ENCODE measurements at places on chromosomes 1 and 21. TPM values are rescaled to one million over a fixed set of nuclear protein-coding genes. Genes with fewer than 3 reads are reported as not detected.

DNA sequence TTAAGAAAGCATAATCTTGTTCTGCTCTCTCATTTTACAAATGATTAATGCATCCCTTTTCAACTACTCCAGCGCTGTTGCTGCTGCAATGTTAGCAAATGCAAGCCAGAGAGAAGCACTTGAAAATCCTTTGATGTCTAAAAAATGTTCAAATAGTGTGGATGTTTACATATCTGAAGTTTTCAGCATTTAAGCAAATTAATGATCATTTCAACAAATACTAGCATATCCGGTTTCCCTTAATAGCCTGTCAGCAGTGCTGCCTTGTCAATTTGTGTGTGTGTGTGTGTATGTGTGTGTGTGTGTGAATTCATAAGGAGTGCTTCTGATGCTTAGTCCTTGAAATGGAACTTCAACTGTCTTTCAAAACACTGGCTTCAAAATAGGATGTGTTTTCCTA is 48.1 kb upstream of the WNT2B start:
- H3K36me3 ChIP-seq = no peaks in the 10 kb centered on the region
- peaks cover 7% of the 10 kb centered on the region for H3K27me3 ChIP-seq
- DNase-seq = no peak

DNA sequence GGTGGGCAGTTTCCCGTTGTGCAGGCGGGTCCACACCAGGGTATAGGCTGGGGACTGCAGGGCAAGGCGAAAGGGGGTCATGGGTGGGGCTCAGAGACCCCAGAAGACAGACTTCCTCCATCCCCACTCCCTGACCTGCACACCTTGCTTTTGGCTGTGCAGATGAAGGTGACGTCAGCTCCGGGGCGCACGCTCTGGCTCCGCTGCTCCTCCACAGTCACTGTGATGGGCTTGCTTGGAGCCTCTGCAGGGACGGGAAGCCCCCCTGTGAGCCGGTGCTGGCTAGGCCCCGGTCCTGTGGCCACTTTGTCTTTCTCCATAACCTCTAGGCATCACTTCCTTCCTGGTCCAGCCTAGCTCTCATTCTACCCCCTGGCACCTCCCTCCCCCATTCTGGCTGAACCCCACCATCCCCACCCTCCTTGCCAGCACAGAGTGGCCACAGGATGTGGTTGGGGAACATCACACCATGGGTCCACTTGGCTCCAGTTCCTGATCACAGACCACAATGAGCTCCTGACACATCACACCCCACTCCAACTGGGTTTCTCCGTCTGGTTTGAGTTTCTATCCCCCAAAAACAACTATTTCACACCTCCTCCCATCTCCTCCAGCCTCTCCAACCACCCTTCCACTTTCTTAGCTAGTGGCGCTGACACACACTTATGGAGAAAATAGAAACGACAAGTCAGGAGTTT is 45.2 kb downstream of the LDLRAD2 start:
- peaks cover 12% of the 10 kb centered on the region for H3K4me1 ChIP-seq
- no peaks in the 10 kb centered on the region for H3K27me3 ChIP-seq
- peak overlapping the region; percentile 27 for H3K27ac ChIP-seq
- no peak for DNase-seq
- peaks cover 2% of the 10 kb centered on the region for H3K36me3 ChIP-seq

DNA sequence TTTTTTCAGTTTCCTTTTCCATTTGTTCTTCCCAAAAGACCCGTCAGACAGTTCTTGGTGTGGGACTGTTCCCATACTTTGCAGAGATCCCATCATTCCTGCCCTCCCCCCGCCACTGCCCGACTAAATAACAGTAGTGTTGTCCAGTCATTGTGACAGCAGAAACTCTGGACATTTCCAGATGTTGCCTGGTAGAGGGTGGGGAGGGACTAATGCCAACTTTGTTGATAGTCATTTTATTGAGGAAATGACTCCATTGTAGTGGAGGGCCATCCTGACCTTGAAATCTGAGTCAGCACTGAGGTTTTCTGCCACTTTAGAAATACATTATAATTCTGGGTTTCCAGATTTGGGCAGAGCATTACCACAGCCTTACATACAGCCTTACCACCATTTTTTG is 85.4 kb downstream of the CEP350 start:
- H3K4me3 ChIP-seq = no peak overlapping the region
- H3K27me3 ChIP-seq = no peaks in the 10 kb centered on the region
- peaks cover 4% of the 10 kb centered on the region for H3K4me1 ChIP-seq
- DNase-seq = no peak
- H3K27ac ChIP-seq = no peak overlapping the region

GRCh38 chr1:154845174-154845573 is 24.9 kb downstream of the KCNN3 start:
- no peak overlapping the region for H3K27ac ChIP-seq
- no peak for DNase-seq
- peaks cover 10% of the 10 kb centered on the region for H3K27me3 ChIP-seq
- H3K4me3 ChIP-seq = no peak overlapping the region

Gene DCDC2B
- 0.22 TPM for total RNA-seq

Gene TMPRSS15
- not detected for total RNA-seq

DNA sequence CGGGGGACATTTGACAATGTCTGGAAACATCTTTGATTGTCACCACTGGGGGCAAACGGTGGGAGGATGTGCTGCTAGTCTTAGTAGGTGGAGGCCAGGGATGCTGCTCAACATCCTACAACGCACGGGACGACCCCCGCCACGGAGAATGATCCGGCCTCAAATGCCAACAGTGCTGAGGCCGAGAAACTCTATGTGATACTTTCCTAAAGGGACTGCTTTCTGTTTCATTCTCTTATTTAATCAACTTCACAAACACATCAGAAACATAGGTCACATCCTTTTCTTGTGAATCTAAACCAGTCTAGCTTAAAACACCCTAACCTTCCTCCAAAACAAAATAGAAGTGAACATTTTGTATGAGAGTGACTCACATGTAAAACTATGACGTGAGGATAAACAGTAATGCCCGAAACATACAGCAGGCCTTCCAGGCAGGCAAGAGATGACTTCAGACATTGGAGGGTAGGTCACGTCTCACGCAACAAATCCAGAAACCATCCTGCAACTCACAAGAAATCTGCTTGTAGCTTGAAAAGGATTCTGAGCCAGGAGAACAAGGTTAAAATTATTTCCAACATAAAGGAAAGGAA is 37.2 kb upstream of the ETS2 start:
- peak overlapping the region; percentile 100 for H3K27ac ChIP-seq
- peaks cover 4% of the 10 kb centered on the region for H3K36me3 ChIP-seq
- H3K4me1 ChIP-seq = peaks cover 30% of the 10 kb centered on the region
- no peaks in the 10 kb centered on the region for H3K27me3 ChIP-seq
- peak; percentile 49 for DNase-seq
- H3K4me3 ChIP-seq = peak overlapping the region; percentile 96

Gene SLC25A34
- total RNA-seq = 1.6 TPM

Gene PTCH2
- total RNA-seq = 1.0 TPM

DNA sequence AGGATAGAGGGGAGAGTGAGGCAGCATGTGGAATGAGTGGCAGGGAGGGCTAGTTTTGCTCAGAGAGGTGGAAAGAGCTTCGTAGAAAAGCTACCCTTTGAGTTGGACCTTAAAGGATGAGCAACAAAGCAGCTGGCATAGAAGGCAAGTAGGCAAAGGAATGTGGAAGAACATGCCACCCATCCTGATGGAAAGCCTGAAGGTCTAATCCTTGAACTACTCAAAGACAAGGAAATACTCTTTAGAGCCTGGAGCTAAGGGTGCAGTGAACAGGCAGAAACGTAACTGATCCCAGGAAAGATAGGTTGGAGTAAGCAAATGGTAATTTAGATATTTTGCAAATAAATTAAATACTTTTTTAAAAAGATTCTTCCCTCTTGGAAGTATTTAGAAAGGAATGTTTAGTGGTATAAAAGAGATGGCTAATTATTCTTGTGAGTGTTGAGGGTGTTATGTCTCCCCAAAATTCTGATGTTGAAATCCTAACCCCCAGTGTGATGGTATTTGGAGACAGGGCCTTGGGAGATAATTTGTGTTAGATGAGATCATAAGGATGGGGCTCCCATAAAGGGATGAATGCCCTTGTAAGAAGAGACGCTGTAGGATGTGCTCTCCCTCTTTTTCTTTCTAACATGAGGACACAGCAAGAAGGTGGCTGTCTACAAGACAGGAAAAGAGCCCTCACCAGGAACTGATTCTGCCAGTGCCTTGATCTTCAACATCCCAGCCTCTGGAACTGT is 308.1 kb upstream of the RUNX1 start:
- no peaks in the 10 kb centered on the region for H3K36me3 ChIP-seq
- H3K4me3 ChIP-seq = no peak overlapping the region
- DNase-seq = no peak
- no peaks in the 10 kb centered on the region for H3K4me1 ChIP-seq
- H3K27me3 ChIP-seq = peaks cover 2% of the 10 kb centered on the region

GRCh38 chr1:179476484-179476883 is 99.3 kb downstream of the NPHS2 start:
- no peak overlapping the region for H3K4me3 ChIP-seq
- no peaks in the 10 kb centered on the region for H3K4me1 ChIP-seq
- DNase-seq = no peak
- no peaks in the 10 kb centered on the region for H3K27me3 ChIP-seq
- no peaks in the 10 kb centered on the region for H3K36me3 ChIP-seq

Gene MIS18A
- total RNA-seq = 19.7 TPM

GRCh38 chr1:178629252-178630154 is 95.5 kb upstream of the RALGPS2 start:
- no peaks in the 10 kb centered on the region for H3K36me3 ChIP-seq
- no peak for DNase-seq
- peaks cover 4% of the 10 kb centered on the region for H3K27me3 ChIP-seq
- H3K27ac ChIP-seq = no peak overlapping the region

- no peak for DNase-seq
- H3K27me3 ChIP-seq = peaks cover 10% of the 10 kb centered on the region
- no peak overlapping the region for H3K4me3 ChIP-seq
These were observed 15.3 kb downstream of the NAV1 start for GRCh38 chr1:201554190-201554600.

- no peak overlapping the region for H3K27ac ChIP-seq
- peaks cover 5% of the 10 kb centered on the region for H3K36me3 ChIP-seq
- no peaks in the 10 kb centered on the region for H3K27me3 ChIP-seq
- no peak for DNase-seq
- H3K4me1 ChIP-seq = peaks cover 18% of the 10 kb centered on the region
These were observed 994 bp upstream of the LAMTOR5 start for GRCh38 chr1:110408488-110408887.

- no peak for DNase-seq
- no peaks in the 10 kb centered on the region for H3K36me3 ChIP-seq
- no peak overlapping the region for H3K4me3 ChIP-seq
- H3K4me1 ChIP-seq = peaks cover 15% of the 10 kb centered on the region
These were observed 76.1 kb upstream of the CNIH3 start for GRCh38 chr1:224539971-224540370.

DNA sequence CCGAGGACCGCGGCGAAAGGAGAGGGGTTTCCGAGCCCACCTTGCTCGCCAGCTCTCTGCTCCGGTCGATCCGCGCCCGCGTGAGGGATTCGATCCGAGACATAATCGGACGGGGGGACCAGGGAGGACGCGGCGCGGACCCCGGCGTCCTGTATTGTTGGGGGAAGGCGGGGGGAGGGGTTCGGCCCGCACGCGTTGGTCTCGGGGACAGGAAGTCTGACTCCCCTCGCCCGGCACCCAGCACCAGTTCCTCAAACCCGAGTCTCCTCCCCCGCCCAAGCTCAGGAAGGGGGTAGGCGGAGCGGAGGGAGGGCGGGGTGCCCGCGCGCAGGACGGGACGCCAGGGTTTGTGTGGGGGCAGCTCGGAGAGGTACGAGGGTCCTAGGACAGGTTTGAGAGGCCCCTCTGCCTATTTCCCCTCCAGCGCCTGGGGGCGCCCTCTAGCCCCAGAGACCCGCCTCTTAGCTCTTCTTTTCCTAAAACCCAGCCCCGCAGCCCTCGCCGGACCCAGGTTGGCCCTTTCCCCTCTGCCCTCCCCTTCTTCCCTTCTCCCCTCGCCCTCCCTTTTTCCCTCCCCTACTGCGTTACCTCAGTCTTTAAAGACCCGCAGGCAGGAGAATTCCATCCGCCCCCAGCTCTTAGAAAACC is at the start of gene ARHGEF2:
ARHGEF2 (minus strand) TSS at position 223 of the 648 bp plus-strand sequence; CDS start at position 103, 120 bp downstream.
- DNase-seq = peak; percentile 78
- peaks cover 25% of the 10 kb centered on the region for H3K36me3 ChIP-seq
- H3K4me1 ChIP-seq = peaks cover 61% of the 10 kb centered on the region
- H3K27me3 ChIP-seq = no peaks in the 10 kb centered on the region
- H3K4me3 ChIP-seq = peak within 1 kb of the TSS; percentile 99

Gene OSCP1
- total RNA-seq = 1.1 TPM

GRCh38 chr1:55703726-55704363 is 488.7 kb upstream of the USP24 start:
- no peak overlapping the region for H3K4me3 ChIP-seq
- DNase-seq = no peak
- no peak overlapping the region for H3K27ac ChIP-seq
- no peaks in the 10 kb centered on the region for H3K36me3 ChIP-seq
- H3K27me3 ChIP-seq = no peaks in the 10 kb centered on the region

DNA sequence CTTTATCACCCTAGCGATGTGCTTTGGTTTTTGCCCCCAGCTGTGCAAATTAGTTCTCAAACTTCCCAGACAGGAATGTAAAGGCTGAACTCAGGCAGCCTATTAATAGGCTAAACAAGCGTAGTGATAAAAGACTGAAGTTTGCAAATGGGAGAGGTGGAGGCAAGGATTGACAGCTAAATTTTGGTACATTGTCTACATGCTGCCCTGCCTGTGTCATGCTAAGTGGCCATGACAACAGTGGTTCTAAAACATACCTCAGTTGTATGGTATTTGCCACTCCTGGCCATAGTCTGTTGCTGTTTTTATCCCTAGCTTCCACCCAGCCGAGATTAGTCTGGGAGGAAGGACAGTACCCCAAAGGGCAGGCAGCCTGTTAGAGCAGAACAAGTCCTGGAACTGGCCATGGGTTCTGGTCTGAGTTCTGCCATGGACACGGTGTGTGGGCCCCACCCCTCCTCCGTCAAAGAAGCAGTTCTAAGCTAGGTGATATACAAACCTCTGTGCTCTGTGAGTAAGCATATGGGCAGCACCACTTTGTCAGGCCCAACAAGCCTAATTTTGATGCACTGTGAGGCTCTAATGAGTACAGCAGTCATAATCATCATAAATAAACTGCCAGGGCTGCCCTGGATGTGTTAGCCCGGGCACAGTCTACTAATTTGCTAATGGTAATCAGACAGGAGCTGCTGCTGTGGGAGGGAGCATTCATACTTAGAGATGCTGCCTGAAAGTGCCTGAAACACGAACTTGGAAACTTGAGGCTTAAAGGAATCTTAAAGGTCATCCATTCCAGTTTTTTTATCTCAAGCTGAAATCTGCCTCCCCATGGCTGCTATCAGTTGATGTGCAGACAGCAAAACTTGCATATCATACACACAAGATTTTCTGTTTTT is 177.1 kb downstream of the HHAT start:
- H3K36me3 ChIP-seq = no peaks in the 10 kb centered on the region
- H3K27me3 ChIP-seq = peaks cover 3% of the 10 kb centered on the region
- DNase-seq = no peak
- H3K4me1 ChIP-seq = no peaks in the 10 kb centered on the region

GRCh38 chr1:6805004-6805416 is 19.8 kb downstream of the CAMTA1 start:
- no peak for DNase-seq
- H3K4me1 ChIP-seq = peaks cover 18% of the 10 kb centered on the region
- H3K4me3 ChIP-seq = no peak overlapping the region
- no peaks in the 10 kb centered on the region for H3K27me3 ChIP-seq
- H3K36me3 ChIP-seq = peaks cover 4% of the 10 kb centered on the region
- no peak overlapping the region for H3K27ac ChIP-seq

Data from activated naive CD8-positive, alpha-beta T cell treated with anti-CD3 and anti-CD28 coated beads, Interleukin-2, amount 10 ng/mL, durations not matched to agents 7 days and 5 days (primary cell).